ENCODE measurements at places on chromosomes 16 and 17.

- no peak for DNase-seq
Observed at GRCh38 chr16:89596061-89596689, 17.3 kb upstream of the DPEP1 start.

DNA sequence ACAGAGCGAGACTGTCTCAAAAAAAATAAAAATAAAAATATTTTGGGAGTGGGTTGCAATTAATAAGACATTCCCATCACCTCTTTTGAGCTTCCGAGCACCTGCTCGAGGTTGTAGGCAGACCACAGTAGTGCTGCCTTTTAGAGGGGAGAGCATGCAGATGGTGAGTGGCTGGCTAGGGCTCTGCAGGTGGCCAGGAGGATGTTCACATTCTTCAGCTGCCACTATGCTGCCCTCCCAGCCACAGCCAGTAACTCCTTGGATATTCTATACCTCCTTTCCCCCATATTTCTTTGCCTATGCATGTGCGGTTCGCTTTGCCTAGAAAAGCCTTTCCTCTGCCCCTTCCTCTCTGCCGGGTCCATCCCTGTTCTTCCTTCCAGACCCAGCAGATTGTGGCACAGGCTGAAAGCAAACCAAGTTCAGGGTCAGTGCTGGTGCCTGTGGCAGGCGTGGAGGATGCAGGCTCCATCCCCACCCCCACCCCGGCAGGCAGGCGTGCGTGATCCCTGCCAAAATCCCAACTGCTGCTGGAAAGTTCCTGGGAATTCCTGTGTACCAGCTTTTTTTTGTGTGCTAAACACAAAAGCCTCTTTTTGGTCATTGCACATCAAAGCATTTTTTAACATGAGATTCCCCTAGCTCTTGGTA lies 33.8 kb upstream of the CMIP start:
- no peak for DNase-seq

- DNase-seq = no peak
Observed at GRCh38 chr17:79272666-79273219, 198.1 kb downstream of the ENGASE start.

DNA sequence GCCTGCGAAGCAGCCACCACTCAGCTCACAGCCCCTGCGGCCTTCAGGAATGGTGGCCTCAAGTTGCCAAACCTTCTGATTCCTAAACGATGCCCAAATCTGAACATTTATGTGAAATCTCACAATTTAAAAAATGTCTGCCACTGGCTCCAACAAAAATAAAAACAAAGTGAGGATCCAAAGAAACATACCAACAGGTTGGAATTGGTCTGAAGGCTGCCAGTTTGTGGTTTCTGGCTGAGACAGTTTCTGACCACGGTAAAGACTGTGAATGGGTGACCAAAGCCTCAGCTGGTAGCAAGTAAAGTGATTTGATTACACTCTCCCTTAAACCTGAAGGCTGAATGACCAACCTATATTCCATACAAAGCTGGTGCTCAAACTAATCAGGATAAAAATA lies 24.9 kb downstream of the LITAFD start:
- no peak for DNase-seq

GRCh38 chr16:55666012-55666411 lies 10.2 kb downstream of the SLC6A2 start:
- DNase-seq = no peak

GRCh38 chr17:74089869-74090464 lies 113.5 kb upstream of the RPL38 start:
- DNase-seq = peak; percentile 1

- peak; percentile 20 for DNase-seq
Observed at GRCh38 chr17:49997773-49998703, 3.0 kb upstream of the DLX3 start.

DNA sequence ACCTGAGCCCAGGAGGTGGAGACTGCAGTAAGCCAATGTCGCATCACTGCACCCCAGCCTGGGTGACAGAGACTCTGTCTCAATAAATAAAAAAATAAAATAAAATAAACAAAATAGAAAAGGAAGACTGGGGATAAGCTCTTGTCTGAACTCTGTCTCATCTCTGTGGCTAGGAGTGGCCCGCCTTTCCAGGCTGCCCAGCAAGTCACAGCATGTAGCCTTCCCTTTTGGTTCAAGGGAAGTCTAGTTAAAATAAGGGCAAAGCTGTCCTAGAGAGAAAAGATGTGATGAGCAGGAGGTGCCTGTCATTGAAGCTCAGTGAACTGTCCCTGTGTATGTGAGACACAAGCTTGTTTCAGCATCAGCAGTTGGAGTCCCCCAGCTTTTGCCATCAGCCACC lies 2.7 kb upstream of the GFAP start:
- no peak for DNase-seq

DNA sequence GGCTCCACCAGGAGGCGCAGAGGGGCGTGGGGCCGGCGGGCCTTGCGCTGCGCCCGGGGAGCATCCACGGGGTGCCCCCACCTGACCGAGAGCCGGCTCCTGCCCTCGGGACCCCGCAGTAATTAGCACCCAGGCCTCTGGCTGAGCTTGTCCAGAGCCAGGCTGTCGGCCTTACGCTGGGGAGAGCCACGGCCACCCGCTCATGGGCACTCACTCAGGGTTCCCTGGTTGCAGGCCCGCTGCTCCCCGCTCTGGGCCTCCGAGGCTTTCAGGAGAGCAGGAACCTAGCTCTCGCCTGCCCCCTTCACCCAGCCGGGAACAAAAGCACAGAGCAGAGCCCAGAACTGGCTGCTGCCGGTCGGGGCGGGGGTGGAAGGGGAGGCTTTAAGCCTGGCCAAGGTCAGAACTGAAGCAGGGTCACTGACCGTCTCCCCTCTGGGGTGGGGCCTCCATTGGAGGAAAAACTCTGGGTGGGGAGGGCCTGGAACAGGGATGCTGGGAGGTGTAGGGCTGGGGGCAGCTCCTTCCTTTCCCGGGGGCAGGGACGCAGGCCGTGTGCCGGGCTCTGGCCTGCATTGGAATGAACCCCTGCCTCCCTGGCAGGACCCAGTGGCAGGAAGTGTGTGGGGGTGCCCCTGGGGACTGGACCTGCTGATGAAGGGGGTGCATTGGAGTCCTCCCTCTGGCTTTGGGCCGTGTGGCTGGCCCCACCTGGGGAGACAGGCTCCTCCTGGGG lies 12.3 kb downstream of the GLIS2 start:
- DNase-seq = no peak

DNA sequence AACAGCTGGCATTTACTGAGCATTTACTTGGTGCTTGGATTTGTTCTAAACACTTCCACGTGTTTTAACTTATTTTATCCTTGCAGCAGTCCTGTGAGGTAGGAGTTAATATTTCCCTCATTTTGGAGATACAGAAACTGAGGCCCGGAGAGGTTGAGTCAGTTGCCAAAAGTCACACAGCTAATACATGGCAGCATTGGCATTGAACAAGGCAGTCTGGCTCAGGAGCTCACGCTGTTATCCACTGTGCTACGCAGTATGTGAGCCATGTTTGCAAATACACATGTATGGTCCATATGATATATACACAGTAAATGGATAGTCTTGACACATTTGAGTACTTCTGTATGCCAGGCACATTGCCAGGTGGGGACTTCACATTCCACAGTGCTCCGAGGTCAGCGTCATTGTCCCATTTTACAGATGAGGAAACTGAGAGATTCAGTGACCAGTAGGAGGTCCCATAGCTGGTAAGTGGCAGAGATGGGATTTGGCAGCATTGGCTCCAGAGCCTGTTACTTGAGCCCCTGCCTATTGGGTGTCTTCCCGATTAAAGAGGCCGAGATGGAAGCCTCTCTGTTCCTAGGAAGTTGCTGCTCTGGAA lies 110.7 kb downstream of the ABCC6 start:
- DNase-seq = no peak

DNA sequence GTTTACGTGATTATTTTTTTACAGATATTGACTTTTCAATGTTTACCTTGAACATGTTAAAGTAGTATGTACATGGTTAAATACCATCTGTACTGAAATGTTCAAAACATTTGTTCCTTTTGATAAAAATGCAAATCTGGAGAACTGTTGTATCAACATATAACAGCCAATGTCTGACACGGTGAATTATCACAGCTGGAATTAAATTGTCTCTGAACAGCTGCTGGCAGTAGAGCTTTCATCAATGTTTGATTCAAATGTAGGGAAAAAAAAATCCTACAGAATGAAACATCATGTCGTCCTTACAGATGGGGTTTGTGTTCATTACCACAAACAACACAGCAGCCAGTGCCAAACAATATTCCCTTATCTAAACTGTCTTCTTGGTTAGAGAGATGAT lies 79.9 kb downstream of the TOX3 start:
- no peak for DNase-seq

- DNase-seq = no peak
Observed at GRCh38 chr17:44128383-44128782, 4.9 kb upstream of the HDAC5 start.

DNA sequence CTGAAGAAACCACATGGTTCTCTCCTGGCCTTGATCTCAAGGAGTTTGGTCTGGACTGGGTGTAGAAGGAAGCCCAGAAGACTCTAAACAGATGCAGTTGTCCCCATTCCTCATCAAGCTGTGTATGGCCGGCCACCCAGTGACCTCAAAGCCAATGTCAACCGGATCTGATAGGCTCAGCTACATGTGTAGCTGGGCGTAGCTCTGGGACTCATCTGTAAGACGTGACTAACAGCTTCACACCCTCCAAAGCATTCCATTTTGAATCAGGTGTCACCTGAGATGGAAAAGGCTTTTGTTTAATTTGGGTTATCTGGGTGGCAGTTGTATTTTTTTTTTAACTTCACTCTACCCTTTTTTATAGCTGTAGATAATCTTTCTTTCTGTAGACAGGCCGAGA lies 130.4 kb downstream of the ABCC12 start:
- no peak for DNase-seq

- DNase-seq = no peak
Observed at GRCh38 chr17:49738456-49739163, 25.3 kb downstream of the FAM117A start.

DNA sequence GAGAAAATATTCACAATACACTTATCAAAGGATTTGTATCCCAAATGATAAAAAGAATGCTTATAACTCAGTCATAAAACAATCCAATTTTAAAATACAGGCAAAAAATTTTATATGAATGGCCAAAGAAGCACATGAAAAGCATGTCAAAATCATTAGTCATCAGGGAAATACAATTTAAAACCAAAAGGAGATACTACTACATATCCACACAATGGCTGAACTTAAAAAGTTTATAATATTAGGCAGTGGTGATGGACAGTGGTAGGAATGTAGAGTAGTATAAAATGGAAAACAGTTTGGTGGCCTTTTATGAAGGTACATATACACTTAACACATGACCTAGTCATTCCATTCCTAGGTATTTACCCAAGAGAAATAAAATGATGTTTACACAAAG lies 12.2 kb downstream of the CMC2 start:
- DNase-seq = no peak

DNA sequence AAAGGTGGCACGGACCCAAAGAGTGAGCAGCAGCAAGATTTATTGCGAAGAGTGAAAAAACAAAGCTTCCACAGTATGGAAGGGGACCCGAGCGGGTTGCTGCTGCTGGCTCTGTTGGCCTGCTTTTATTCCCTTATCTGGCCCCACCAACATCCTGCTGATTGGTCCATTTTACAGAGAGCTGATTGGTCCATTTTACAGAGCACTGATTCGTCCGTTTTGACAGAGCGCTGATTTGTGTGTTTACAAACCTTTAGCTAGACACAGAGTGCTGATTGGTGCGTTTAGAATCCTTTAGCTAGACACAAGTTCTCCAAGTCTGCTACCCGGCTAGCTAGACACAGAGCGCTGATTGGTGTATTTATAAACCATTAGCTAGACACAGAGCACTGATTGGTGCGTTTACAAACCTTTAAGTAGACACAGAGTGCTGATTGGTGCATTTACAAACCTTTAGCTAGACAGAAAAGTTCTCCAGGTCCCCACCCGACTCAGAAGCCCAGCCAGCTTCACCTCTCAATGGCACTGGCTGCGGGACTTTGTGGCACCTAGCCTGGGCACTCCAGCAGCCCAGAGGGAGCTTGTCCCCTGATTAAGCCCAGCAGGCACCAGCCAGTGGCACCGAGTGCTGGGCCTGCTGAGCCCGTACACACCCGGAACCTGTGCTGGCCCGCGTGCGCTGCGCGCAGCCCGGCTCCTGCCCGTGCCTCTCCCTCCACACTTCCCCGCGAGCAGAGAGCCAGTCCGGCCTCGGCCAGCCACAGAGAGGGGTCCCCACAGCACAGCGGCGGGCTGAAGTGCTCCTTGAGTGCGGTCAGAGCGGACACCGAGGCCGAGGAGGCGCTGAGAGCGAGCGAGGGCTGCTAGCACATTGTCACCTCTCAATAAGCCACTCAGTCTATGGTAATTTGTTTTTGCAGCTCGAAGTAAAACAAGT lies 15.1 kb downstream of the IGSF6 start:
- DNase-seq = no peak

DNA sequence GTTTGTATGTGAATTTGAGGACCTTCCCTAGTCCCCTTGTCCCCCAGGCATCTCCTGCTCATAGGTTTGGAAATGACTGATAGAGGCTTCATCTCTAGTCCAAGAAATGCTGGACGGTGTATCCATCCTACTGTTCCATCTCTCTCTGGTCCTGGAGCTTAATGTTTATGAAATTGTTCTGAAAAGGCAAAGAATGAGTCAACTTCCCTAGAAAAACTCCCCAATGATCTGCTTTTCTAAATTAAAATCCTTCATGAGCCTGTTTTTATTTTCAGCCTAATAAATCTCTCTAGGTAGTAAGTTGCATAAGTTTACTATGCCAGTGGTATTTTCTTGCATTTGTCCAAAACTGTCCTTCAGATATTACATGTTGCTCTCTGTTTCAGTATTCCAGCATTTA lies 2.1 kb upstream of the IGSF6 start:
- DNase-seq = no peak

DNA sequence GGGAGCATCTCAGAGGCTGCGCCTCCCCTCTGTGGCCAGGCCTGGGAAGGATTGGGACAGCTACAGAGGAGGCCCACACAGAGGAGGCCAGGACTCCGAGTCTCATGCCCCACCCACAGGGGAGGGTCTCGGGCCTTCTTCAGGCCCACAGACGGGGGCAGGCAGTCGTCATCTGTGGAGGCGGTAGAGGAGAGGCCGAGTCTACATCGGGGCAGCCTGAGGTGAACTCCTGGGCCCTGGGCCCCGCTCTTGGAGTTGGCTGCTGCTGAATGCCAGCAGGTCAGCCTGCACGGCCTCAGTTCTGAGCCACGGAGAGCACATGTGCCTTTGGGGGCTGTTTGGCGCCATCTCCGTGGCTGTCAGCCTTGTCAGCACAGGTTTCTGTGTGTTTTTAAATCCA lies 8.1 kb upstream of the NUDT16L1 start:
- DNase-seq = no peak

DNA sequence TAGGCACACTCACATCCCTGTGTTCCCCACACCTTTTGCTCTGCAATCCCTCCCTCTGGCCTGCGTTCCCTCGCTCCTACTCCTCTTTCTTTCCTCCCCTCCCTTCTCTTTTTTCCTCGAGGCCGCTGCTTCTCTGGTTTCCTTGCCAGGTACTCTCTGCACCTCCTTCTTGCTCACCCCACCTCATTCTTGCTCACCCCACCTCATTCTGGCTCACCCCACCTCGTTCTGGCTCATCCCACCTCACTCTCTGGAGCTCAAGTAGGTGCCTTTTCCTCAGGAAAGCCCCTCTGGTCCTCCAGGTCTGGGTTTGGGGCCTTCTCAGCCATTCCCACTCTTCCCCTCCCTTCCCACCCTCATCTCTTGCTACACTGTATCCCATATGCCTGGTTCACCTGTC lies 103.5 kb downstream of the PLCG2 start:
- DNase-seq = no peak
